Right atrium auricular region (tissue), 2 donors: ENCODE measurements at places on chromosomes 6 and 20. TPM values are rescaled to one million over a fixed set of nuclear protein-coding genes. Genes with fewer than 3 reads are reported as not detected.

Gene IL17A
- total RNA-seq: not detected

Gene MCCD1
- not detected for total RNA-seq

GRCh38 chr6:136108361-136108945 lies 141.7 kb downstream of the MTFR2 start:
- DNase-seq: no peak

DNA sequence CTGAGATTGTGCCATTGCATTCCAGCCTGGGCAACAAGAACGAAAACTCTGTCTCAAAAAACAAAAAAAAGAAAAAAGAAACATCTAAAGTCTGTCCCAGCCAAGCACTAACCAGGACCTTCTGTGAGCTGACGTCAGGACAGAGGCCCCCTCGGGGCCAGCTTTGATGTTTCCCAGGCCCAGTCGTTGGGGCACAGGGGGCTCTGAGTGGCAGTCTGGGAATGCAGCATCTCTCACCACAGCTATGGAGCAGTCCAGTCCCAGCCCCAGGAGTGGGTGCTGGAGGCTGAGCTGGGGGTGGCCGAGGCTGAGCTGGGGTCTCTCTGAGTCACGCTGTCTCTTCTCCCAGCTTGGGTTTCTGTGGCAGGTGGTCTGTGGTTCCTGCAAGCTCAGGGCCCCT lies 46.0 kb upstream of the SRF start:
- no peak for DNase-seq

DNA sequence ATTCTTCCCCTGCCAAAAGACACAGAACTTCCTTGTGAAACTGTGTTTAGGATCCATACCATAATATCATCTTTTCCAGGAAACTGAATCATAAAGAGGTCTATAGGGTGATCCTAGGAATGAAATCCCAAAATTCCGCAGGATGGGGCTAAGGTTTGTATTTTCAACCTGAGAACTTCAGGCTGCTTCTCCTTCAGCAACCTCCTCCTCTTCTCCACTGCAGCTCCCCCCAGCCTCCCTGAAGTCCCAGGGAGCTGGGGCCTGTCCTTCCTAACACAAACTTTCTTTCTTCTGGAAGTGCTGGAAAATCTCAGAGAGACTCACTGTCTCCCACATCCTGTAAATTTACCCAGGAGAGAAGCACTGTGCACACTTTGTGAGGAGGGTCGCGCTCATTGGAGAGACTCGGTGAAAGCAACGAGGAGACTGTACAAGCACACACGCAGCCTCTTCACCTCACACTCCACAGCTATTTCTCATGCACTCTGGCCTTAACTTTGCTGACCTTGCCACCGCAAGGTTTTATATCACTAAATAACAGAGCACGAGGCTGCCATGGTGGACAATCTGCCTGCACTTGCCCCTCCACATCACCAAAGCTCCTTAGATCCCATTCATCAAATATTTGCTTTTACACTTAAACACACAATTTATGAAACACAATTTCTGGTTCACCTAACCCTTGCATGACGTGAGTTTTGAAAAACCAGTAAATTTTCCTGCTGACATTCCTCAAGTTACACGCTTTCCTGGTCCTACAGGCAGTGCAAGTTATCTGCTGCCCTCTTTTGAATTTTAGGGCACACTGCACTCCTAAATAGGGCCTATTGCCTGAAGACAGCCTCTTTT lies 14.3 kb downstream of the ID4 start:
- no peak for DNase-seq

GRCh38 chr20:61331543-61331942 lies 79.5 kb downstream of the CDH4 start:
- DNase-seq: no peak

DNA sequence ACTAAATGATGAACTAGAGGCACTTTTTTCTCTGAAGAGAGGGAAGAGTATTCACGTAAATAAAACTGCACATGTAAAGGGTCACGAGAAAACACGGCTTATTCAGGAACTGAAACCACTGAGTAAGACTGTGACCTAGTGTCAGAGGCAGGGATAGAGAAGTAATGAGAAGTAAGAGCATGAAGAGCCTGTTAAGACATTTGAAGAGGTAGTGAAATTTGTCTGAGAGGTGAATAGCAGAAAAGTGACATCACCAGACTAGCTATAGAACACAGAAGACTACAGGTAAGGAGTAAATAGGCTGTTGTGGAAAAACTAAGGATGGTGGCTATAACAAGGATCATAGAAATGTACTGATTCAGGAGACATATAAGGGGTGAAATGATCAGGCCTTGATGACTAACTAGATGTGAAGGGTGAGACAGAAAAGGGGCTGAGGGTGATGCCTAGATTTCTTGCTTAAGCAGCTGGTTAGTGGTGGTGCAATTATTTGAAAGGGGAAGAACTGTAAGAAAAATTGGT lies 76.8 kb downstream of the REV3L start:
- DNase-seq: no peak

- no peak for DNase-seq
These were observed 92.4 kb downstream of the COL9A1 start for GRCh38 chr6:70210462-70210861.

GRCh38 chr6:39280247-39280731 lies 33.9 kb downstream of the KCNK17 start:
- DNase-seq: no peak

DNA sequence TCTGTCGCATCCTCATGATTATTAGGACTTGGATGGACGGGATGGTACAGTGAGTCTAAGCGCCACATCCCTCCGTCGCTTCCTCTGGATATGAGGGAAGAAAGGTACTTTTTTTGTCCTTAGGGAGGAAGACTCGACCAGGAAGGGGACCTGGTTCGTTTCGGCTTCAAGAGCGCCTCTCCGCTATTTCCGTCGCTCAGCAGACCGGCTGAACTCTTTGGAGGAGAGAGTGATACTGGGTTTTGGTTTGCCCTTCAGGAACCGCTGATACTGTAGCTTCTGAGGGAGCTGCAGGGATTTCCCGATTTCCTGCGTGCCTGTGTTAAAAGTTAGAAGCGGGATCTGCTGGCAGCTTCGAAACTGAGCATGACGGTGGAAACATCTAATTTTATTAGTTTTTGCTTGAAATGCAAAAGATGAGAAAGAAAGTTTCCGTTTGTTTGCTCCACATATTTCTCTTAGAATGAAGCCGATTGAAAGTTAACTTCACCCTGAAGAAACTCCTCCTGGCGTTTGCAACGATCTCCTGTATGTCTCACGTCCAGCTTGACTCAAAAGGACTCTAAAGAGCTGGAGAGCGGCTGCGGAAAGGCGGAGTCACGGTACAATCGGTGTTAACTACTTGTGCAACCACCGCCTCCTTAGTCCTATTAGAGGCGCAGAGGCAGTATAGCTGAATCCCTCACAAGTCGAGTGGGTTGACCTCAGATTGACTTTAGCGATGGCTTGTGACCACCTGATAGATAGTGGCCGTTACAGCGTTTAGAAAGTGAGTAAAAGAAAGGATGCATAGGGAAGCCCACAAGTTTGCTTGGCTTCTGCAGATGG lies 129.4 kb downstream of the TRIM27 start:
- no peak for DNase-seq
